ENCODE measurements at places on chromosomes 1 and 21.
A peak's percentile ranks its signal among the peaks of the same experiment; 100 is the strongest.

DNA sequence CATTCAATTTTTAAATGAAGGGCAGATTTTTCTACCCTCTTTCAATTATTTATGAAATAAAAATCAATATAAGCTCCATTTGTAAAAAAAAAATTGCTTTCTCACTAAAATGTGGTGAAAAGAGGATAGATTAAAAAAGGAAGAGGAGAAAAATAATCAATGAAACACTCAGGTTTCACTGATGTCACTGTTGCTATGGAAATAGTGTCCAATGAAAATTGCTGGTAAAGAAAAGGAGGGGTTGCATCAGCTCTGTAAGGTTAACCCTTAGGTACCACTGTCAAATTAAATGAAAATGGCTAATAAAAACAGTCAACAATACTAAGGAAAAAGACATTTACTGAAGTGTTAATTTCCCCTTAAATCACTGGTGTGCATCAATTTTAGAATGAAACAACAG, 91.6 kb upstream of the TTC39A start:
- no peak for DNase-seq

DNA sequence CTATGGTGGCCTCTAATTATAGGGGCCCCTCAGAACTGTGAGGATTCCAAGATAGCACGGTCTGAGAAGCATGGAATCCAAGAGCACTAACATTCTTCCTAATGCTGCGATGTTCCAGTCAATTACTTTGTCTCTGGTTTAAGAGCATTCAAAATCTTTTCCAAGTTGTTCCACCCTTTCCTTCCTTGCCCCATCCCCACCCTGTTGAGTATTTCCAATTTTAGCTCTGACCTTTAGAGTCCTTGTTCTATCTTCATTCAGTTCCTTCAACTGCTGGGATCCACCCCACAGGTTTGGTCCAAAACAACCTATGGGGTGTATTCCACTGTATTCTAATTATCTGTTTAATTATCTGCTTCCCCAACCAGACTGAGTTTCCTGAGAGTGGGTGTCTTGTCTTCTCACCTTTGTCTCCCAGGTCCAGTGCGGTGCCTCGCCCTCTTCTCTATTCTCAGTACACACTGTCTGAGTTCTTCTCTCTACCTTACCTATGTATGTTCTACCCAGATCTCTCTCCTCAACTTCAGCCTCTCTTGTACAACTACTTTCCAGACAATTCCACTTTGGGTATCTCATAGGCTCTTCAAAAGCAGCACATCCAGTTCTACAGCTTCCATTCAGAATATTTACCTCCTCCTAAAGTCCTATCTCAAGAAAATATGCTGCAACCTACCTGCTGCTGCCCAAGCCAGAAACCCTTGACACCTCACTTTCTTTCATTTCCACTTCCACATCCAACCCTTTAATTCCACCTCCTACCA, 25.0 kb upstream of the BCL9 start:
- no peak for DNase-seq

DNA sequence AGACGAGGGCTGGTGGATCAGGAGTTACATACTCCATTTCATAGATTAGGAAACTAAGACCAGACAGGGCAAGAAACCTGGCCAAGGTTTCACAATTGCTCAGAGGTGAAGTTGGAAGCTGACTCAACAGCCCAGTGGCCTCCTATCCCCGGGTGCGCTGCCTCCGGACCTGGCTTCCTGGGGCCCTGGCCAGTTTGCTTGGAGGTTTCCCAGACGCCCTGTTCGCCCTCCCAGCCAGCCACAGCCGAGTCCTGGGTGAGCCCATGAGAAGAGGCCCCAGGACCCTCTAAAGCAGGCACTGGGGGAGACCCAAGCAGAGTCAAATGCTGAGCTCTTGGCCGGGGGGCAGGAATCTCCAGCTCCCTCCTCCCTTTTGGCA, 180.1 kb downstream of the ZBTB18 start:
- no peak for DNase-seq

DNA sequence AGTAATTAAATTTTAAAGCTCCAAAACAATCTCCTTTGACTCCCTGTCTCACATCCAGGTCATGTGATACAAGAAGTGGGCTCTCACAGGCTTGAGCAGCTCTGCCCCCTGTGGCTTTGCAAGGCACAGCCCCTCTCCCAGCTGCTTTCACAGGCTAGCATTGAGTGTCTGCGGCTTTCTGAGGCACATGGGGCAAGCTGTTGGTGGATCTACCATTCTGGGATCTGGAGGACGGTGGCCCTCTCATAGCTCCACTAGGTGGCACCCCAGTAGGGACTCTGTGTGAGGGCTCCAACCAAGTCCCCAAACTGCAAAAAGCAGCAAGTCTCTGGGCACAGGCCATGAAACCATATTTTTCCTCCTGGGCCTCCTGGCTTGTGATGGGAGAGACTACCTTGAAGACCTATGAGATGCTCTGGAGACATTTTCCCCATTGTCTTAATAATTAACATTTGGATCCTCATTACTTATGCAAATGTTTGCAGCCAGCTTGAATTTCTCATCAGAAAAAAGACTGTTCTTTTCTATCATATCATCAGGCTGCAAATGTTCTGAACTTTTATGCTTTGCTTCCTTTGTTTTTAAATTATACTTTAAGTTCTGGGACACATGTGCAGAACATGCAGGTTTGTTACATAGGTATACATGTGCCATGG, 554.1 kb upstream of the OLFM3 start:
- no peak for DNase-seq

DNA sequence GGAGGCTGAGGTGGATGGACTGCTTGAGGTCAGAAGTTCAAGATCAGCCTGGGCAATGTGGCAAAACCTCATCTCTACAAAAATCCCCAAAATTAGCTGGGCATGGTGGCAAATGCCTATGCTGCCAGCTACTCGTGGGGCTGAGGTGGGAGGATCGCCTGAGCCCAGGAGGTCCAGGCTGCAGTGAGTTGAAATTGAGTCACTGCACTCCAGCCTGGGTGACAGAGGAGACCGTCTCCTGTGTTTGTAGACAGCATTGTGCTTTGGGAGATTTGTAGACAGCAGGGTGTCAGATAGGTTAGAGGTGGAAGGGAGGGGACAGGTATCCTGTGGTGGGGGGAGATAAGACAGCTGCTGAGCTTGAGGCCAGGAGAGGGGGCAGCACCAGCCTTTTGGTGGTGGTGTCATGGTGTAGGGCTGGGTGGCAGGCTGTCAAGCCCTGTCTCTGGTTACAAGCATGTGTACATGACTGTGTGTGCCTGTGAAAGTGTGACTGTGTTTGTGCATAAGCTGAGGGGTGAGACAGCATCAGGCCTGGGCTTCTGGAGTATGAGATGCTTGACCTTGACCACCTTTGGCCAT, 15.2 kb downstream of the PPFIA4 start:
- DNase-seq = no peak

- no peak for DNase-seq
These were observed 15.2 kb downstream of the GADD45A start for GRCh38 chr1:67700220-67700619.

GRCh38 chr1:91505086-91505485, 4.4 kb downstream of the CDC7 start:
- no peak for DNase-seq

GRCh38 chr1:15618077-15618654, 908 bp downstream of the DDI2 start:
- DNase-seq = peak; percentile 37

GRCh38 chr21:36932161-36932816, 34.2 kb downstream of the HLCS start:
- no peak for DNase-seq

GRCh38 chr1:7475691-7476090, 295.4 kb upstream of the VAMP3 start:
- no peak for DNase-seq

Data from GM12891 (cell line).